Activated naive CD8-positive, alpha-beta T cell treated with anti-CD3 and anti-CD28 coated beads, Interleukin-2, amount 10 ng/mL, durations not matched to agents 7 days and 5 days (primary cell): ENCODE measurements at places on chromosomes 2 and 18. TPM values are rescaled to one million over a fixed set of nuclear protein-coding genes. Genes with fewer than 3 reads are reported as not detected.
A peak's percentile ranks its signal among the peaks of the same experiment; 100 is the strongest.

DNA sequence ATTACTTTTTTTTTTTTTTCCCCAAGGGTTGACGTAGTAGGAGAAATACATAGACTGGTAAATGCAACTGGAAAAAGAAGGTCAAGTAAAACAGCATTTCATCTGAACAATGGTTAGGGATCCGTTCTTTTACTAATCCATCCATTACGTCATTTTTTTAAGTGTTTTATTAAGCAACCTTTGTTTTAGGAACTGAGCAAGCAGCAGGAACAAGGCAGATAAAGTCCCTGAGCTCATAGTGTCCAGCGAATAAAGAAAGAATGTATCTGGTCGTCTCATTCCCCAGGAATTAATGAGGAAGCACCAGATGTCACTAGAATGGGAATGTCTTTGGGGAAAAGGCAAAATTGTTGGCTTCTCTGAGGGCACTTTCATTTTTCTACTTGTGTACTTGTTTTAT lies 842.4 kb downstream of the TDRD15 start:
- no peaks in the 10 kb centered on the region for H3K4me1 ChIP-seq
- no peak overlapping the region for H3K4me3 ChIP-seq
- DNase-seq, result no peak
- H3K27ac ChIP-seq, result no peak overlapping the region

The FBXO36 gene
- total RNA-seq, result 1.8 TPM

- DNase-seq, result no peak
- peaks cover 2% of the 10 kb centered on the region for H3K27me3 ChIP-seq
- H3K27ac ChIP-seq, result no peak overlapping the region
- H3K4me1 ChIP-seq, result no peaks in the 10 kb centered on the region
- H3K4me3 ChIP-seq, result no peak overlapping the region
Measured at GRCh38 chr2:53252115-53252514, 515.5 kb upstream of the CHAC2 start.

DNA sequence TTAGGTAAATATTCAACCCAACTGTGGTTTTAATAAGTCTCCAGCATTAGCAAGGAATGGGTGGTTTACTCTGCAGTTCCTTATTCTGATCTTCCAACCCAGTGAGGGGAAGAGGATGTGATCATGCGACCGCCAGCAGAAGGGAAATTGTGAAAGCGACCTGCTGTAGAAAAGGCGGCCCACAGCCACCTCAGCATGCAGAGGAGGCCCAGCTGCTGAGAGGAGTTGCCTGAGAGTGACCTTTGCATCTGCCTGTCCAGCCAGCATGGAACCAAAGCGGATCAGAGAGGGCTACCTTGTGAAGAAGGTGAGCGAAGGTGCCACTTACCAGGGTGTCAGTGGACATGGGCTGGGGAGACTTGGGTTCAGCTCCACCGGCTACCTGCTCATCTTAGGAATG lies at the start of gene PLEK:
TSS of gene PLEK (plus strand) at position 196 of the 400 bp plus-strand sequence. CDS start at position 266, 70 bp downstream.
- H3K27me3 ChIP-seq, result no peaks in the 10 kb centered on the region
- peak within 1 kb of the TSS; percentile 38 for H3K27ac ChIP-seq
- H3K4me1 ChIP-seq, result peaks cover 16% of the 10 kb centered on the region
- peak within 1 kb of the TSS; percentile 13 for H3K4me3 ChIP-seq
- no peak for DNase-seq

The CFAP65 gene
- total RNA-seq, result not detected

- peaks cover 2% of the 10 kb centered on the region for H3K4me1 ChIP-seq
- H3K36me3 ChIP-seq, result peaks cover 1% of the 10 kb centered on the region
- H3K27me3 ChIP-seq, result peaks cover 62% of the 10 kb centered on the region
- DNase-seq, result no peak
- no peak overlapping the region for H3K27ac ChIP-seq
Measured at GRCh38 chr18:51370996-51371395, 173.5 kb upstream of the MEX3C start.

- H3K27ac ChIP-seq, result no peak overlapping the region
- peaks cover 6% of the 10 kb centered on the region for H3K4me1 ChIP-seq
- no peaks in the 10 kb centered on the region for H3K27me3 ChIP-seq
Measured at GRCh38 chr2:30293303-30293921, 62.1 kb downstream of the LBH start.

The CXCR1 gene
- total RNA-seq, result 0.19 TPM

The SLC8A1 gene
- 0.75 TPM for total RNA-seq

GRCh38 chr2:107338059-107338458 lies 452.1 kb upstream of the ST6GAL2 start:
- H3K36me3 ChIP-seq, result no peaks in the 10 kb centered on the region
- no peaks in the 10 kb centered on the region for H3K4me1 ChIP-seq
- no peaks in the 10 kb centered on the region for H3K27me3 ChIP-seq

DNA sequence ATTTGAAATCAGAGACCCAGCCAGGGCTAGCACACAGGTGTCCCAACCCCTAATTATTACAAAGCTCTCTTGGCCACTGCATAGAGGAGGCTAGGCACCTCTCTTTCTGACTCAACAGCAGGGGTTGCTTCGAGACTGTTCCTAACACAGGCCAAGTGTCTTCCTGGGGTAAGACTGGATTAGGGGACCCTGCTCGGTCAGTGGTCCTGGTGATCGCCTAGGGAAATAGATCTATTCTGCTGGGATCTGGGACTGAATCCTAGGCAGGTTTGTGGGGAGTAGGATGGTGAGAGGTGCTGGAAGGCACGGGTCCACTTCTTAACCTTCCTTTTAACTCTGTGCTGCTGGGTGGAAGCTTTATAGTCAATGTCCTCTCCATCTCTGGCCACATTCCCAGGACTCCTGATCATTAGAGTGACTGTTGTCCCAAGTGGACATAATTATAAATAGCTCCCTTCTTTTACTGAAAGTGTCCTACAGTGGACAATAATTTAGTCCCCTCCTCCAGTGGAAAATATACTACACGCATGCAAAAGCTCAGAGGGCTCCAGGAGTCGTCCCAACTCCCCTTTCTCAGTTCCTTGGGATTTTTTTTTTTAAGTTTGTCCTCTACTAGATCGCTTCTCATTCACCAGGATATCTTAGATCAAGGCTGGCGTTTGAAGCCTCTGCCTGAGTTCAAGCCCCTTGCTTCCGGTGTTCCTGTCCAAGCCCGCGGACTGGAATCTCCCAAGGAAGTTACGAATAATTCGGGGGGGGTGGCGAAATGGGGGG lies 1.3 kb upstream of the TRIB2 start:
- H3K27ac ChIP-seq, result peak overlapping the region; percentile 92
- peak overlapping the region; percentile 90 for H3K4me3 ChIP-seq
- peaks cover 6% of the 10 kb centered on the region for H3K27me3 ChIP-seq
- peaks cover 36% of the 10 kb centered on the region for H3K4me1 ChIP-seq
- H3K36me3 ChIP-seq, result peaks cover 8% of the 10 kb centered on the region
- DNase-seq, result no peak

GRCh38 chr18:40672590-40672989 lies 1282.4 kb upstream of the PIK3C3 start:
- no peak overlapping the region for H3K27ac ChIP-seq
- H3K27me3 ChIP-seq, result no peaks in the 10 kb centered on the region
- H3K36me3 ChIP-seq, result no peaks in the 10 kb centered on the region
- no peak for DNase-seq
- no peak overlapping the region for H3K4me3 ChIP-seq

DNA sequence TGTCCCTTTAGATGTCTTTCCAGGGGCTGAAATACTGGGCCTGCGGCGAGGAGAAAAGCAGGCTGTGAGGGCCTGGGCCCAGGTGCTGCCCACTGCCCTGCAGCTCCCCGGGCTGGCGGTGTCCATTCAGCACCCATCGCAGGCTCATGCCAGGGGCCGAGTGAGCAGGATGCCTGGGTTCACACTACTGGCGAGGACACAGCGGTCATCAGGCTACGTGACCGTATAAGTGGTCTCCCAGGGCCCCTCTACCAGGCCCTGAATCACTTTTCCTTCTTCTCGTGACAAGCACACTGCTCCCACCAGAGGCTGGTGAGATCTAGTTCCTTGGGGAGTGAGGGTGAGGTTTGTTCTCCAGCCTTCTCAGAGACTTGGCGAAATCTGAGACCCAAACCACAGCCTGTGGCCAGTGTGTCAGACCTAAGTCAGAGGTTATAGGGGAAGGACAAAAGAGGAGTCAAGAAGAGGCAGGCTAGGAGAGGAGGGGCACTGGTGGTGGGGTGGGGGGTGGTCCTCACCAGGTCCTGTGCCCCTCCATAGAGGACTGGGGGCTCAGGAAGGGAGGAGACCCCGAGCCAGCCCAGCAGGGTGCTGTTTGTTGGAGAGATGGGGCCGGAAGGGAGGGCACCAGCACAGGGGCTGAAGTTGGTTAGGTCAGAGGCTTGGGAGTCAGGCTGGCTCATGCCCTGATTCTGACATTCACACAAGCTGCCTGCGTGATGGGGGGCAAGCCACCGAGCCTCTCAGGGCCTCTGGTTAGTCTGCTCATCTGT lies 6.6 kb upstream of the SEMA4C start:
- DNase-seq, result no peak
- H3K4me1 ChIP-seq, result peaks cover 11% of the 10 kb centered on the region
- H3K36me3 ChIP-seq, result no peaks in the 10 kb centered on the region
- H3K27me3 ChIP-seq, result peaks cover 4% of the 10 kb centered on the region
- H3K27ac ChIP-seq, result no peak overlapping the region

GRCh38 chr18:4987452-4988405 lies 209.3 kb downstream of the AKAIN1 start:
- H3K27ac ChIP-seq, result no peak overlapping the region
- H3K4me1 ChIP-seq, result no peaks in the 10 kb centered on the region
- no peak for DNase-seq
- no peaks in the 10 kb centered on the region for H3K36me3 ChIP-seq
- H3K27me3 ChIP-seq, result no peaks in the 10 kb centered on the region

DNA sequence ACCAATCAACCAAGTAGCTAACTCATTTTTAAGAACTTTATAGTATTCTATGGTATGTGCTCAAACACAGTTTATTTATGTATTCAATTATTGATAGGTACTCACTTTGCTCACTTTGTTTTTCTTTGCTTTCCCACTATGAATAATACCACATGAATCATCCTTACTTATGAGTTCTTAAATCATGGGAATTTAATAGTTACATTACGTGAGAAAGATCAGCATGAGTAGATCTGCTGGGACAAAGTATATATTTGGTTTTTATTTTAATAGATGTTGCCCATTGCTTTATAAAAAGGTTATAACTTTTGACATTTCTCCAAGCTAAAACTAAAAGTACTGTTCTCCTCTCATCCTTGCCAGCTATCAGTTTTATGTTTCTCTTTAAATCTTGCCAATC lies 390.7 kb downstream of the LRATD1 start:
- no peak overlapping the region for H3K27ac ChIP-seq
- no peak overlapping the region for H3K4me3 ChIP-seq
- no peaks in the 10 kb centered on the region for H3K36me3 ChIP-seq
- no peak for DNase-seq

The ANKRD53 gene
- total RNA-seq, result 0.33 TPM

DNA sequence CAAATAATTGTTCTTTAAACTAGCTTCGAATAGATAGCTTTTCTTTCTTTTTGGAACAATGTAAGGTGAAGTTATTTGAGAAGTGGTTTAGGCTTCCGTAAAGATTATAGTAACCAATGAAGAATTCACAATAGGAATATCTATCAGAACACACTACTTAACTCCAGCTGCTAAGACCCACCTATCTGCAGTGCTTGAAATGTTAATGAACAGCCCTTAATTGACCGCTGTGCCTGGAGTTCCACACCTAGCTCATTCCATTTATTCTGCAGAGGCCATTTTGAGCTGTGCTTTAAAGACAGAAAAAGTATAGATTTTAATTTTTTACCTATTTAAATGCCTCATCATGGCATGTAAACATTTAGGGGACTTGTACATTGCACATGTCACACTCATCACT lies 83.3 kb upstream of the APCDD1 start:
- H3K4me3 ChIP-seq, result no peak overlapping the region
- H3K36me3 ChIP-seq, result no peaks in the 10 kb centered on the region
- no peaks in the 10 kb centered on the region for H3K4me1 ChIP-seq
- H3K27me3 ChIP-seq, result peaks cover 11% of the 10 kb centered on the region
- no peak overlapping the region for H3K27ac ChIP-seq
- DNase-seq, result no peak

GRCh38 chr2:58601017-58601416 lies 359.9 kb upstream of the FANCL start:
- H3K36me3 ChIP-seq, result no peaks in the 10 kb centered on the region
- H3K27me3 ChIP-seq, result peaks cover 2% of the 10 kb centered on the region
- DNase-seq, result no peak
- no peaks in the 10 kb centered on the region for H3K4me1 ChIP-seq
